A549 treated with Mapracorat at 1 μM for 4 hours (cell line): ENCODE measurements at places on chromosomes 6 and 20. TPM values are rescaled to one million over a fixed set of nuclear protein-coding genes. Genes with fewer than 3 reads are reported as not detected.

Gene ASIP
- total RNA-seq: not detected in 5 replicates

Gene C2
- total RNA-seq: 0.26 to 0.46 TPM (median 0.31 TPM) in 5 replicates

Gene PHACTR3
- total RNA-seq: 0.22 to 0.32 TPM (median 0.24 TPM) in 5 replicates

Gene IRF4
- total RNA-seq: 0.21 to 0.46 TPM (median 0.34 TPM) in 5 replicates

Gene LSM2
- total RNA-seq: 51.0 to 62.8 TPM (median 60.8 TPM) in 5 replicates

Gene OPRL1
- 0.73 to 1.2 TPM (median 0.99 TPM) in 5 replicates for total RNA-seq

Gene SFTA2
- total RNA-seq: 0.27 TPM in 1 of 5 replicates, not detected in the others

Gene SEL1L2
- total RNA-seq: not detected in 5 replicates

Gene DAAM2
- total RNA-seq: 0.04 to 0.24 TPM (median 0.13 TPM) in 5 replicates

Gene NT5E
- 25.9 to 38.4 TPM (median 32.7 TPM) in 5 replicates for total RNA-seq

Gene ZC2HC1B
- not detected in 5 replicates for total RNA-seq

Gene SCRT2
- total RNA-seq: 0.08 TPM in 1 of 5 replicates, not detected in the others

Gene GUCA1A
- total RNA-seq: not detected in 5 replicates

Gene SKIC2
- total RNA-seq: 19.7 to 26.3 TPM (median 23.2 TPM) in 5 replicates

Gene MOG
- not detected in 5 replicates for total RNA-seq

Gene FKBP5
- 91.6 to 128 TPM (median 116 TPM) in 5 replicates for total RNA-seq

Gene CLPSL1
- total RNA-seq: not detected in 5 replicates

Gene MICAL1
- 11.5 to 19.0 TPM (median 17.5 TPM) in 5 replicates for total RNA-seq

Gene FKBP1C
- 1.5 to 2.4 TPM (median 2.0 TPM) in 5 replicates for total RNA-seq

Gene PDCD2
- total RNA-seq: 48.7 to 53.4 TPM (median 50.2 TPM) in 5 replicates

Gene SIM1
- not detected in 5 replicates for total RNA-seq

Gene AKAP7
- total RNA-seq: 2.5 to 2.9 TPM (median 2.9 TPM) in 5 replicates
